Naive thymus-derived CD8-positive, alpha-beta T cell (primary cell): ENCODE measurements at places on chromosomes 12 and 14. TPM values are rescaled to one million over a fixed set of nuclear protein-coding genes. Genes with fewer than 3 reads are reported as not detected.

- no peak for DNase-seq
Measured at GRCh38 chr12:53990311-53991076, 5.5 kb downstream of the HOXC10 start.

DNA sequence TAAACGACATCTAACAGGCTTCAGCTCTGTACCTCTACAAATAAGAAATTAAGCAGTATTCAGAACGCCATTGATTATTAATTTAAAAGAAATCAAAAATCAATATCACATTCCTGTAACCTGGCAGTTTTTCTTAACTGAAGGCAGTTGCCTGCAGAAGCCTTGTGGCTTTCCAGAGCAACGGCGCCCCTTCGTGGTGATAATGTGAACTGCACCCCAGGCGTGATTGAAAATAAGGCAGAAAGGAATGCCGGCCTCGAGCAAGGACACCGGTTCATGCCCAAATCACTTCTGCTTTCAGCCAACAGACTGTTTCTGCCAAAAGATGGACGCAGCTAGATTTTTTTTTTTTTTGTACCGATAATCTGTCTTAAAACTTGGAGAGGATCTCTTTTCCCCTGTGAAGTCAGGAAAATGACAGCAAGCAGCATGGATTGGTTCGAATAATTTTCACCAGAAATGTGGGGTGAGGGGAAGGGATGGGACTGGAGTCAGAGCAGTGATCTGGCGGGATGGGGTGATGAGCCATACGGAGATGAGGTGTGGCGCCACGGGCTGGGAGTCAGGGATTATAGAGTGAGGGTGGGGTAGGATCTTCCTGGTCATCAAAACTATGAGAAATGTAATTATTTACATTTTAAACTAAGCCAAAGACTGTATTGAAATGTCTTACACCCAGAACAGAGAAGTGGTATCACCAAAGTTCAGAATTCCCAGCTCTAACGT is 473.0 kb downstream of the DPF3 start:
- DNase-seq: peak; percentile 32

Gene VWF
- not detected for polyA plus RNA-seq

Gene NFATC4
- polyA plus RNA-seq: not detected

Gene TMEM229B
- polyA plus RNA-seq: 27.5 TPM

DNA sequence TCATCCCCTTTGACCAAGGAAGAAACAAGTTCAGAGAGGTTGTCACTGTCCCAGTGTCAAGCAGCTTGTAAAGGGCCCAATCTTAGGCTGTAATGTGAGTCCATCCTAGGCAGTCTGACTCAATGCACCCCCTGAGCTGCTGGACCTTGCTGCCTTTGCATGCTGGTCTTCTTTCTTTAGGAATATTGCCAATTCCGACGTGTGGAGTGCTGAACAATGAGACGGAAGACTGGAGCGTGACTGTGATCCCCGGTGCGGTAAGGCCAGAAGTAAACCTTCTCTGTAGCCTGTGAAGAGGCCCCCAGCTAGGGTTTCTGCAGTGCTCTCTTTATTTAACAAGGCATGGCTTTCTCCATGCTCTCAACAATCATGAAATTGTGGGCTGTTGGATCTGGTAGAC is 963 bp downstream of the TCTN2 start:
- no peak for DNase-seq

DNA sequence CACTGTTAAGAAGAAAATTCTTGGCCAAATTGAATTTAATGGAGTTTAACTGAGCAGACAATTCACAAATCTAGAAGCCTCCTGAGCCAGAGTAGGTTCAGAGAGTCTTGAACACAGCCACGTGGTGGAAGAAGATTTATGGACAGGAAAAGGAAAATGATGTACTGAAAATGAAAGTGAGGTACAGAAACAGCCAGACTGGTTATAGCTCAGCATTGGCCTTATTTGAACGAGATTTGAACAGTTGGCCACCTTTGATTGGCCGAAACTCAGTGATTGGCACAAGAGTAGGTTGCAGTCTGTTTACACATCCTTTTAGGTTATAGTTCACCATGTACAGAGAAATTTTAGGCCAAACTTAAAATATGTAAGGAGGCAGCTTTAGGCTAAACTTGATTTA is 9.9 kb downstream of the OAS2 start:
- no peak for DNase-seq

DNA sequence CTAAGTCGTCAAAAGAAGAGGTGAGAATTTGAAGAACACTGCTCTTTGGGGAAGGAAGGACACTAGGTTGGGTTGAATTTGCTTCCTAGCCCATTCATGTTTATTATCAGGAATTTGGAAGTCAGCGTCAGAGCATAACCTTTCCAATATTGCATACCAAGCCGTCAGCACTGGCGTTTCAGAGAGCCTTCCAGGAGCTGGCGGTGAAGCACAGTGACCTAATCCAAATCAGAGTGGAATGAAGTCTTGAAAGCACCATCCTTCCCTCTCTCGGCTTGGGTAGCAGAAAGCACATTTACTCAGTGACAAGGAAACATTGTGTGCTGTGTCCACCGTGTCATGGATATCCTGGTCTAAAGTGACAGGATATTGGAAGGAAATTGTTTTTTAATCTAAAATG is 240.3 kb upstream of the PELI2 start:
- no peak for DNase-seq

GRCh38 chr12:128336204-128337070 is 69.5 kb downstream of the TMEM132C start:
- DNase-seq: no peak

Gene PROX2
- polyA plus RNA-seq: 0.12 TPM

GRCh38 chr14:101364503-101365328 is 196.6 kb upstream of the DIO3 start:
- DNase-seq: no peak

Gene PLEKHA5
- 0.37 TPM for polyA plus RNA-seq

- DNase-seq: no peak
Measured at GRCh38 chr12:78711954-78712353, 152.6 kb upstream of the SYT1 start.

- DNase-seq: no peak
Measured at GRCh38 chr12:18580706-18581105, 157.1 kb downstream of the PLCZ1 start.

DNA sequence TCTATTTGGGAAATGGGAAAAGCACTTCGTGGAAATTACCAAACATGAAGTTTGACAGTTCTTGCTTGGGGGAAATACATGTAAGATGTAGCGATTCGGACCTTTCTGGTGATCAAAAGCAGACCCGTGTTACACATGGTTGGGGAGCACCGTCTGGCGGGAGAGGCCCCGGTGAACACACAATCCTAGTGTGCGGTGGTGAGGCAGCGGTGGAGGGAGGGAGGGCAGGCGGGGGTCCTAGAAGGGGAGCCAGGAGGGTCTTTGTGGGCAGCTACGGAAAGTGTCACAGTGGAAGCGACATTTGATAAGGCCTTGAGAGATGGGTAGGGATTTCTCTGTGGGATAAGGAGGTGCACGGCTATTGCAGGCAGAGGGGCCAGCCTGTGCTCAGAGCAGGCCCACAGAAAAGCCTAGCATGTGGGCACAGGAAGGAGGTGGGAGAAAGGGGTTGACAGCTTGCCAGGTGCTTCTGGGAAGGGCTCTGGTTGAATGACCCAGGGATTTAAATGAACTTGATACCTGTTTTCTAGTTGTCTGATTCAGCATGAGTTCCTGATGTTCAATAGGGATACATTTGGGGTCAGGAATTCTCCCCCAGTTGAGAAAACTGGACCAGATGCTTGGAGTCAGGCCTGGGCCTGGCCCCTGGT is 7.2 kb downstream of the MVK start:
- DNase-seq: no peak

DNA sequence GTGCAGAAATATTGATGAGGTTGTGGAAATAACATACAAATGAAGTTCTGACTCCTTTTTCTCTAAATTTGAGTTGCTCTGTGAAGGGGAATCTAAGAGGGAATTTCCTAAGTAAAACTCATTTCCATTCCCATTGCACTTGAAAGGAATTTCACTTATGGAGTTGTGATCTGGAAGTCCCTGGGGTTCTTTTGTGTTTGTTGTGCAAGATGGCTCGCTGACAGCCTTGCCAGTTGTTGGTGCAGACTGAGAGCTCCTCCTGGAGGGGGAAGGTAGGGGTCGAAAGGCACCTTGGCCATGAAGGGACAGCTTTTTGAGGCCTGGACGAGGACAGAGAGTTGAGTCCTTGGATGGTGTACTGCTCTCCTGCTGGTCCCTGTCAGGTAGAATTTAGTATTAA is 72.0 kb downstream of the C12orf56 start:
- DNase-seq: no peak
